ENCODE measurements at places on chromosomes 16 and 17.

- DNase-seq = no peak
Measured at GRCh38 chr16:4321286-4322120, 5.6 kb downstream of the GLIS2 start.

- DNase-seq = no peak
Measured at GRCh38 chr17:64340557-64340956, 50.1 kb downstream of the PECAM1 start.

DNA sequence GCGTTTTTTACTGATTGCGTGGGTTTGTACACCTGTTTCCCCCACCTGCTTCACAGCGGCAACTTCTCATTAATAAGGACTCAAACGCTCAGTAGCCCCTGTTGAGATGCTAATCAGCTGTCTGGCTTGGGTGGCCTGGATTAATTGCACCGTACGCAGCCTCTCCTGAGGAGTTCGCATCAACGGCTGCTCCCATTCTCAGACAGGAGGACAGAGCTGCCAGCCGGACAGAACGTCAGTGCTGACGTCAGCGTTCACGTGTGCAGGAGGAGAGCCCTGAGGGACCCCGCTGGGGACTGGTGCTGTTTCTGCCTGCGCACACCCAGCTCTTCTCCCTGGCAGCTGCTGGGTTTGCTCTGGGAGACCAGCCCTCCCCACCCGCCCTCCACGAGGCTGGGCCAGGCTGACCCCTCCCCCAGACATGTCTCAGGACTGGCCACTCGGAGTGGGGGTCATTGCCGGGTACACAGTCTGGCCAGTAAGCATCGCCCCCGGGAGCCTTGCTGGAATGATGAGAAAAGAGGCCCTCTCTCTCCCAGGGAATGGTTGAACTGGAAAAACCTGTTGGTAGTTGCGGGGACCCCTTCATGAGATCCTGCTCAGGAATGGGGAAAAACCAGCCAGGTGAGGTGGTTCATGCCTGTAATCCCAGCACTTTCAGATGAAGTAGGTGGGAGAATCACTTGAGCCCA, 5.7 kb upstream of the BANP start:
- no peak for DNase-seq

DNA sequence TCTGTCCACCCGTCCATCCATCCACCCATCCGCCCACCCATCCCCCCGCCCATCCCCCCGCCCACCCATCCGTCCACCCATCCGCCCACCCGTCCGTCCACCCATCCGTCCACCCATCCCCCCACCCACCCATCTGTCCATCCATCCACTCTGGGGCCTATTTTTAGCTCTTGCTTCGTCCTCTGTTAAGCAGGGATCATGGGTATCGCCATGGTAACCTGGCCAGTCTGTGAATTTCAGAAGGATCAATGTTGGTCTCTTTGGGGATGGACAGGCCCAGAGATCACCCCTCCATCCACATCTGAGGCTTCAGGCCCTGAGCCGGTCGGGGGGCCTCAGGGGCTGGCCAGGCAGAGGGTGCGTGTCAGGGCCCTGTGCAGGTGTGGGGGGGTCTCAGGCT, 15.2 kb upstream of the DPEP1 start:
- DNase-seq = no peak

GRCh38 chr16:2194852-2195321, 1.5 kb downstream of the CASKIN1 start:
- no peak for DNase-seq

DNA sequence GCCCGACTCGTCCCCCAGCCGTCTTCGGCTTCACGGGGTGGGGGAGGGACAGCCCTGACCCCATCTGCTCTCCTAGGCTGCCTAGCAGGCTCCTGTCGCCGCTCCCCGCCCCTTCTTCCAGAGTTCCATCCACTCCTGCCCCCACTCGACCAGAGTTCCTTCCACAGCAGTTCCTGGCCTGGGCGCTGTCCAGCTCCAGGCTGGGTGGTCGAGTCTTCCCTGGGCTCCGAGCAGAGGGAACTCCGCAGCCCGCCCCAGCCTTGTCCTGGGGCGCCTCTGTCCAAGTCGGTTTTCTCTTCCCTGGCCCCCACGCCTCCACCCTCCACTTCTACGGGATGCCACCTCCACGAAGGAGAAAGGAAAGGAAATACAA, 1.4 kb downstream of the PYY start:
- DNase-seq = no peak

DNA sequence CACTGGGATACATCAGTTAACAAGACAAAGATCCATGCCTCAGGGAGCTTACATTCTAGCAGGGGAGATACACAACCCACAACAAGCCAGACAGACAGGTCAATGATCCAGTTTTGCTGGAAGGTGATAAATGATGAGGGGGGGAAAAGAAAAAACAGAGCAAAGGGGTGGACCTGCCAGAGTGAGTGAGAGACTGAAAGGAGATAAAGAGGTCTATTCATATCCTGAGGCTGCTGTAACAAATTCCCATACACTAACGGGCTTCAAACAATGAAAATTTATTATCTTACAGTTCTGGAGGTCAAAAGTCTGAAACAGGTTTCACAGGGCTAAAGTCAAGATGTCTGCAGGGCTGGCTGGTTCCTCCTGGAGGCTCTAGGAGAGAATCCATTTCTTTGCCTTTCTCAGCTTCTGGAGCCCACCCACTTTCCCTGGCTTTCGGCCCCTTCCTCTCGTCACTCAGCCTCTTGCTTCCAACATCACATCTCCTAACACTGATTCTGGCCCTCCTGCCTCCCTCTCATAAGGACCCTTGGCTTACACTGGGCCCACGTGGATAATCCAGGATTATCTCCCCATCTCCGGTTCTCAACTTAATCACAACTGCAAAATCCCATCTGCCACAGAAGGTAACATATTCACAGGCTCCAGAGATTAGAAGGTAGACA, 81.5 kb downstream of the GAS7 start:
- DNase-seq = no peak
